ENCODE measurements at places on chromosomes 3 and 15. TPM values are rescaled to one million over a fixed set of nuclear protein-coding genes. Genes with fewer than 3 reads are reported as not detected.

GRCh38 chr3:23615068-23615467 is 190.7 kb upstream of the UBE2E1 start:
- DNase-seq, result no peak

- no peak for DNase-seq
These were observed 75.3 kb downstream of the NCEH1 start for GRCh38 chr3:172635588-172635987.

GRCh38 chr3:9420850-9421549 is 23.6 kb downstream of the SETD5 start:
- no peak for DNase-seq

DNA sequence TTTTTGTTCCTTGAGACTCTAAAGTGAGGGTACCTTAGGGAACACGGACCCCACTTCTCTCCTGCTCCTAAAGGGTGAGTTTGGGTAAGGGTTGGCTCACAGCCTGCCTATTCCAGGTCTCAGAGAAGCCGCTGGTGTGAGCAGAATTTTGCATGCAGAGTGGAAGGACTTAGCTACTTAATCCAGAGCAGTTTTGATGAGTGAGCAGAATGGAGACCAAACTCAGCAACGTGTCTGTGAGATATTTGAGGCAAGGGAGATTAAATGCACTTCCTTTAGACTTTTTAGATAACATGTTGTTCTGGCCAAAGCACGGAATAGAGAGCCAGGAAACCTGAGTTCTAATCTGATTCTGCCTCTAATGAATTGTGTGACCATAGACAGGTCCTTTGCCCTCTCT is 5.1 kb downstream of the SLC24A1 start:
- DNase-seq, result no peak

GRCh38 chr15:78406016-78406585 is 31.9 kb upstream of the IREB2 start:
- no peak for DNase-seq

DNA sequence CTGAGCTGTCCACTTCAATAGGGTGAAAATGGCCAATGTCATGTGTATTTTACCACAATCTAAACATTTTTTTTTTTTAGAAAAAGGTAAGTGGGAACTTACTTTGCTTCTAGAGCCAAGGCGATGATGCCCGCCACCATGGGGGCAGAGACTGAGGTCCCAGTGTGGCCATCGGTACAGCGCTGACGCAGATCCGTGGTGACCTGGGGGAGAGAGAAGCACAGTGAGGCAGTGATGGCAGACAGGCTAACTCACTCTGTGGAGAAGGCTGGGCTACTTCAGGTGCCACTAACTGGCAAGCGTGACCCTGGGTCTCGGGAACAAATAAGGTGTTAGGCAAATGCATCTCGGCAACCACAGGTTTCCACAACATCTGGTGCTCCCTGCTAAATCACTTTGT is 94.3 kb upstream of the SNRPA1 start:
- no peak for DNase-seq

DNA sequence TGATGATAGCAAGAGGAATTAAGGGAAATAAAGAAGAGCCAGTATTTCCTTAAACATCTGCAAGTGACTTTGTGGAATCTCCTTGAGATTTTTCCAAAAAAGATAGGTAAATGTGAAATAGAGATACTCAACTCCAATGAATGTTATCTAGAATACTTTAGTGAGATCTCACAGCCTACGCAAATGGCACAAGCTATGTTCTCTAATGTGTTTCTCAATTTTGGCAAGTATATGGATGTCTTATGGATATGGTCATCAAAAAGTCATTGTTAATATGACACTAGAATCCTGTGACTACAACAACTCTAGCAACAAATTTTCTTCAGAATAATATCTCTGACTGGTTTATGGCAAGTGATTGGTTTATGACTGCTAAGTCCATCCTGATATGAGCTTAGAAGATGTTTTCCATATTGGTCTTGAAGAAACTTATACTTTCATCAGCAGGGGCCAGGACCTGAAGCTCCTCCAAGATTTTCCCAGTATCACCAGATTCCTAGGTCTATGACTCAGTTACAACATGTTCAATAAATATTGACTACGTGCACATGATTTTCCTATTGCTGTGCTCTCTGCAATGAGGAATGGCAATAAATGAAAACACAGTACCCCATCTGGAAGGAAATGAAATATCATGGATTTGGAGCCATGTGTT is 170.9 kb upstream of the THBS1 start:
- DNase-seq, result no peak

LSM3 gene
- total RNA-seq, result 12.4 TPM

DHX30 gene
- 82.8 TPM for total RNA-seq

DNA sequence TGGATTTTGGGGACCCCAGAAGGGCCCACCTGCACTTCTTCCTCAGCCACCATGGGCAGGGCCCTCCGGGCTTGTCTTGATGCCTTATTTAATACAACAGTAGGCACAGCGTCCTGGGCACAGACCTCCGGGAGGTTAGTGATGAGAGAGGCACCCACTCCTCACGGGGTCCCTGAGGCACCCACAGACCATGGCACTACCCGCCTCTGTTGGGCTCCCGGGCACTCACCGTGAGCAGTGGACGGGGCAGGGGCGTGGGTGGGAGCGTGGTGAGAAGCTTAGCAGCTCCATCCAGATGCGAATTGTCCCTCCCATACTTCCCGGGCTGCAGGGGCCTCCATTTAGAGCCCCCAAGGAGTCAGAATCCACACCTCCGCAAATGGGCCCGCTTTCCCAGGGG is 317 bp upstream of the MESP2 start:
- no peak for DNase-seq

GRCh38 chr3:57755368-57755675 is 787 bp upstream of the SLMAP start:
- peak; percentile 20 for DNase-seq

GRCh38 chr3:63150880-63151279 is 127.2 kb upstream of the SYNPR start:
- no peak for DNase-seq

DNA sequence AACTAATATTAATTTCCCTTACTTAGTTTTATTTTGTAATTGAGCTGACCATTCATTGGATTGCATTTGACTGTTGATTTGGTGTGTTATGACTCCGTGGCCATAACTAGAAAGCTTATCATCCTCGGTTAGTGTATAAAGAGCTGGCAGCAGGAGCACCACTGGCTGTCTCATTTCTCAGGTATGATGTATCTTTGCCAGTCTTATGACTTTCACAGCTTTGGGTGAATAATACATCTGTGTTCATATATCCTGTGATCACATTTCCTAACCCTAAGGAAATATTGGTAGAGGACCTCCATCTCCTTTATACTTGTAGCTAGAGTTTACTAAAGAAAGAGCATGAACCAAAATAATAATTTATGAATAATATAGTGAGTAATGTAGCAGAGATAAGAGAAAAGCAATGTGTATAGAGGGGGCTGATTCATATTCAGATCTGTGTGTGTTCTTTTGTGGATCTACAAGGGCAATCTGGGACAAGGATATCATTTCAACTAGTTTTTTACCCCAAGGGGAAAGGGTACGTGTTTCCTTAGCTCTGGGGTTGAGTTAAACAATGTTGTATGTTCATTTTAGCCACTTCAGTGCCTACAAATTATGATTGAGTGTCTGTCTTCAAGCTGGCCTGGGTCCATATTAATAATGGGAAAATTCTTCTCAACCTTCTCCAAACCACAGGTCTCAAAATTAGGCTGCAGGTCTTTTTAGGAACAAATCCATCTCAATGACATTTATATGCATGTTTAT is 901.7 kb downstream of the NTRK3 start:
- DNase-seq, result no peak

GRCh38 chr3:109973733-109974132 is 636.4 kb upstream of the DPPA4 start:
- DNase-seq, result no peak

CCK gene
- not detected for total RNA-seq

Measured in activated T-cell treated with anti-CD3 and anti-CD28 coated beads, Interleukin-2, amount 50 U/mL, for 72 hours (primary cell).